ENCODE measurements at places on chromosomes 7 and 10. TPM values are rescaled to one million over a fixed set of nuclear protein-coding genes. Genes with fewer than 3 reads are reported as not detected.

The CHST15 gene
- 38.8 TPM for polyA plus RNA-seq

The CTNNA3 gene
- polyA plus RNA-seq: 1.4 TPM

The ABCC2 gene
- polyA plus RNA-seq: 0.31 TPM

The BHLHA15 gene
- not detected for polyA plus RNA-seq

The TSPAN13 gene
- 258 TPM for polyA plus RNA-seq

The PTPRN2 gene
- 1.4 TPM for polyA plus RNA-seq

The ITIH5 gene
- polyA plus RNA-seq: not detected

The MBL2 gene
- polyA plus RNA-seq: not detected

The ZNF804B gene
- polyA plus RNA-seq: 0.08 TPM

The HOXA9 gene
- polyA plus RNA-seq: not detected

The CPN1 gene
- polyA plus RNA-seq: not detected

The ITGB8 gene
- 3.3 TPM for polyA plus RNA-seq

The CALHM2 gene
- polyA plus RNA-seq: 0.22 TPM

The OR6B1 gene
- polyA plus RNA-seq: not detected

The CPXM2 gene
- not detected for polyA plus RNA-seq

The SPDYE8 gene
- polyA plus RNA-seq: not detected

The PRLHR gene
- not detected for polyA plus RNA-seq

The PALD1 gene
- polyA plus RNA-seq: not detected

The FBH1 gene
- 37.9 TPM for polyA plus RNA-seq

The SLC18A2 gene
- 1.1 TPM for polyA plus RNA-seq

The IQUB gene
- 0.34 TPM for polyA plus RNA-seq

The CHST12 gene
- polyA plus RNA-seq: 1.3 TPM

The CPED1 gene
- polyA plus RNA-seq: not detected

The CALML5 gene
- not detected for polyA plus RNA-seq

The SCART1 gene
- polyA plus RNA-seq: 0.67 TPM

The ABCB4 gene
- not detected for polyA plus RNA-seq

The HOXA2 gene
- not detected for polyA plus RNA-seq

The SMO gene
- polyA plus RNA-seq: 1.0 TPM

The LEP gene
- polyA plus RNA-seq: not detected

The FAM107B gene
- 117 TPM for polyA plus RNA-seq

The GNG11 gene
- polyA plus RNA-seq: 4.7 TPM

The AVPI1 gene
- polyA plus RNA-seq: 5.0 TPM

The SHTN1 gene
- 55.0 TPM for polyA plus RNA-seq

The SYPL1 gene
- 34.0 TPM for polyA plus RNA-seq

The GIMAP5 gene
- 1.3 TPM for polyA plus RNA-seq

The RGS10 gene
- 56.5 TPM for polyA plus RNA-seq

The TIMM23 gene
- 219 TPM for polyA plus RNA-seq

The FKBP6 gene
- polyA plus RNA-seq: not detected

The FAM25G gene
- polyA plus RNA-seq: not detected

The TMEM168 gene
- 10.7 TPM for polyA plus RNA-seq

The IFIT2 gene
- polyA plus RNA-seq: 1.8 TPM

The FBXL13 gene
- 0.82 TPM for polyA plus RNA-seq

The CYP3A4 gene
- polyA plus RNA-seq: not detected

The MLXIPL gene
- not detected for polyA plus RNA-seq

The NPC1L1 gene
- polyA plus RNA-seq: not detected

The ANXA8L1 gene
- not detected for polyA plus RNA-seq

The MKX gene
- 4.2 TPM for polyA plus RNA-seq

Measured in Purkinje cell (primary cell).